GM23338 (cell line): ENCODE measurements at places on chromosomes 4 and X.

DNA sequence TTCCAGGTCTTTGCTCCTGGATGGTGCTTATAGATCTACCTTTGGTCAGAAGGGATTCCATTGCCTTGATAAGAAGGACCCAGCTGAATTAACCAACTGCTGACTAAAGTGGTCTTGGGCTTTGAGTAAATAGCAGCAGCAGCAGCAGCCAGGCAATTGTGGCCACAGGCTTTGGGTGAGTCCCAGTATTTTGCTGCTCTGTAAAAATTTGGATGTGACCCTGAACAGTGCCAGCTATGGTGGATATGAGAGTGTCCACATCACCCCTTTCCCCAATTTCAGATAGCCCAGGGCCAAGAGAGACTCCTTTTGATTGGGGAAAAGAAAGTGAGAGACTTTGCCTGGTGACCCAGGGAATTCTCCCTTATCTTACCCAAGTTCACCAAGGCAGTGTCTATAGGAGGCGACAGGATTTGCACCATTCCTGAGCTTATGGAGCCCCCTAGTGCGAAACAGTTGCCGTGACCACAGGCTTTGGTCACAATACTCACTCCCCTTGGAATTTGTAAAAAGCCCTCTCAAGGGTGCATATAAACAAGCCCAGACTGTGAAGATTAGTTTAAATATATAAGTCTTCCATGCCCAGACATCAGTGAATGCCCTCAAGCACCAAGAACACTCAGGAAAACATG lies 518.0 kb downstream of the TMA16 start:
- DNase-seq = peak; percentile 84

DNA sequence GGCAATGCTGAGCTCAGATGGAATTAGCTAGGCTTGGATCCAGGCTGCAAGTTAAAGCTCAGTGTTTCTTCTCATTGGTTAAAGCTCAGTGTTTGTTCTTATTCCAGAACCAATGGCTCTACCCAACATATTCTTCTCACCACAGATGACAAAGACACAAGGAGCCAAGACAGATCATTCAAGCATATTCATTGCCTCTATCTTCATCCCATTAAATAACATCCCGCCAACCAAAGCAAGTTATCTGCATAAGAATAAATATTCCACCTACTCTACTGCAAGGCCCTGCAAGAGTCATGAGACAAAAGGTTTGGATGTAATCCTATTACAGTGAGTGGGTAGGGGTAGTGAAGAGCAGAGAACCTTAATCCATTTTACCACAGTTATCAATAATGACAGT lies 766.5 kb downstream of the C4orf33 start:
- peak; percentile 10 for DNase-seq

DNA sequence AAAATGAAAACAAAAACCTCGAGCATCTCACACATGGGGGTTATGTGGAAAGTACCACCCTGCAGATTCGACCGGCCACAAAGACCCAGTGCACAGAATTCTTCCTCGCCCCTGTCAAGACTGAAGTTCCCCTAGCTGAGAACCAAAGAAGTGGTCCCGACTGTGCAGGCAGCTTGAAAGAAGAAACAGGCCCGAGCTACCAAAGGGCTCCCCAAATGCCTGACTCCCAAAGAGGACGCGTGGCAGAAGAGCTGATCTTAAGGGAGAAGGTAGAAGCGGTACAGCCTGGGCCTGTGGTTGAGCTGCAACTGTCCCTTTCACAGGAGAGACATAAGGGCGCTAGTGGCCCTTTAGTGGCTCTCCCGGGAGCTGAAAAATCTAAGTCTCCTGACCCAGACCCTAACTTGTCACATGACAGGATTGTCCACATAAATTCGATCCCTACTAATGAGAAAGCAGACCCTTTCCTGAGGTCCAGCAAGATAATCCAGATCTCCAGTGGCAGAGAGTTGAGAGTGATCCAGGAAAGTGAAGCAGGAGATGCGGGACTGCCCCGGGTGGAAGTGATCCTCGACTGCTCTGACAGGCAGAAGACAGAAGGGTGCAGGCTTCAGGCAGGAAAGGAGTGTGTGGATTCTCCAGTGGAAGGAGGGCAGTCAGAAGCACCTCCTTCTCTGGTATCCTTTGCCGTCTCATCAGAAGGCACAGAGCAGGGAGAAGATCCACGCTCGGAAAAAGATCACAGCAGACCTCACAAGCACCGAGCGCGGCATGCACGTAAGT lies 108.8 kb upstream of the MYOZ2 start:
- peak; percentile 19 for DNase-seq

GRCh38 chrX:148389629-148390028 lies 110.8 kb upstream of the AFF2 start:
- DNase-seq = no peak

DNA sequence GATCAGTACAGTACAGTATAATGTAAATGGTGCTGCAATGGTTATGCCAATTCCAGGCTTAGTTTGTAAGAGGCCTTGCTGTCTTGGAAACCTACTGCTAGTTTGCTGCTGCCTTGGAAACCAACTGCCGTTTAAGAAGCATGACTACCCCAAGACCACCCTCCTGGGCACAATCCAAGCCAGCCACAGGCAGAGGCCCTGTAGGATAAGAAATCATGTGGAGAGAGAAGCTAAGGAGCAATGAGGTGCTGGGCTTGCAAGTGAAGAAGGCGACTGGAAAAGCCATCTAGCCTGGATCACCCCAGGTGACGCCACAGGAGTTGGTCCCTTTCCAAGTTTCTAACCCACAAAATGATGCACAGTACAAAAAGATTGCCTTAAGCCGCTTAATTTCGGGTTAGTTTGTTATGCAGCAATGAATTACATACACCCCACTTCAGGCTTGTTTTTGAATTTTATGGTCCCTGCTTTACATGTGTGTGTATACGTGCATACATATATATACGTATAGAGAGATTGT lies 16.9 kb downstream of the ZFP42 start:
- DNase-seq = no peak

GRCh38 chrX:154761977-154762536 lies 607 bp upstream of the DKC1 start:
- no peak for DNase-seq

- no peak for DNase-seq
Measured at GRCh38 chr4:52606726-52607125, 52.4 kb downstream of the USP46 start.

- DNase-seq = no peak
Measured at GRCh38 chr4:81723927-81724587, 252.3 kb upstream of the RASGEF1B start.

- DNase-seq = no peak
Measured at GRCh38 chr4:11232015-11232414, 196.7 kb downstream of the HS3ST1 start.

DNA sequence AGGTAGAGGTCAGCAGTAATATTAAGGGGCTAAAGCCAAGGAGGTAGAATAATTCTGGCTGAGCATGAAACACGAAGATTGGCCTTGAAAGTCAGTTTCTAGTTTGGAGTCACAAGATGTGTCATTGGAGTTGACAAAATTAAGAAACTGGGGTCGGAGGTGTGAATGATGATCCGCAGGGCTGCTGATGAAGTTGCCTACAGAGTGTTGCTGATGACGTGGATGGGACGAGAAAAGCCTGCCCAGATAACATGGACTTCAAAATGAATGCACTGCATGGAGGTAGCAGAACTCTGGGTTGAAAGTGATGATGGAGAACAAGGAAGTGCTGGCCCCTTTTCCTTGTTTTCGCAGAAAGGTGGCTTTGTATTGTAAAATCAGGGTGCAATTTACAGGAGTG lies 60.5 kb downstream of the DTHD1 start:
- DNase-seq = no peak

DNA sequence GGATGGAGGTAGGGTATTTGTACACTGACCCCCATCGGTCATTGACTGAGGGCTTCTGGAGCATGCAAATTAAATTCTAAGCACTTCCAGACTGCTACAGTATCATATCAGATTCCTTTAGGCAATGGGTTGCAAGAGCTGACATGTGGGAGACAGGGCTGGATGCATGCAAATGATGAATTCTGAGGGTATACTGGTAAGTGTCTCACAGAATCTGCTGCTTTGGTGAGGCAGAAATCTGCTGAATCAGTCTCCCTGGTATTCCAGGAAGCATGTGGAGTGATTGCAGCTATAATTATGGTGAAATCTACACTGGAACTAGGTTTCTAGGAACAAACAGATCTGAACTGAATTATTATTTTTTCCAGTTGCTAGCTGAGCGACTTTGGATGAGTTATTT lies 684.9 kb upstream of the MAGEB2 start:
- no peak for DNase-seq

DNA sequence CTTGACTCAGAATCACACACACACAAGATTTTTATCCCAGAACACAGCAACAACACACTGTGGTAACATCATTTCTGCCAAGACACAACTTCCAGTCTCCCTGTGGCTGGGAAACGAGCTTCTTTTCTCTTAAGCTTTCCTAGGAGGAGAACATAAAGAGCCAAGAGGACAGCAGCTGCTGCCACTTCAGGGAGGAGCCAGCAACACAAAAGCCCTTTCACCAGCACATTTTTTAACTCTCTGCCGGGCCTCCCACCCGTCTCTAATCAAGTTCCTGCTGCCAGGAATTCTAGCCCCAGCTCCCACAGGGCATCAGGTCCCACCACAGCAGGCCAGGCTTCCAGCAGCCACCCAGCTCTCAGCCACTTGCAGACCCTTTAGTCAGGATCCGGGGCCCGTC lies 22.4 kb downstream of the FAT1 start:
- DNase-seq = peak; percentile 91

GRCh38 chrX:319579-320125 lies 1.1 kb upstream of the GTPBP6 start:
- no peak for DNase-seq

- no peak for DNase-seq
Measured at GRCh38 chr4:158513256-158513655, 8.4 kb upstream of the RXFP1 start.

DNA sequence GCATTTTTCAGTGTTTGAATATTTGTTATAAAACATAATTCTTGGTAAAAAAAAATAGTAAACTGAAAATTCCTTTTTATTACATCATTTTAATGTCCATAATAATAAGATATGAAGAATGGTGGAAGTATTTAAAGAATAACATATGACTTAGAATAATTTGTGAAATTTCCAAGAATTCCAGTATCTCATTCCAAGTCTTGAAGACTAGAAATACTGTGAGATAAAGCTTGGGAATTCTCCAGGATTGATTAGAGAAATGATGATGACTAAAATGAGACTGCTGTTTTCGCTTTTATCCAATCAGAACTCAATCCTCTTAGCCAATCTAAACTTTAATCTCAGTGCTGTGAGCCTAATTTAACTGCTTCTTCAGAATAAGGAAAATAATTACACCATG lies 184.2 kb upstream of the HCCS start:
- DNase-seq = no peak

DNA sequence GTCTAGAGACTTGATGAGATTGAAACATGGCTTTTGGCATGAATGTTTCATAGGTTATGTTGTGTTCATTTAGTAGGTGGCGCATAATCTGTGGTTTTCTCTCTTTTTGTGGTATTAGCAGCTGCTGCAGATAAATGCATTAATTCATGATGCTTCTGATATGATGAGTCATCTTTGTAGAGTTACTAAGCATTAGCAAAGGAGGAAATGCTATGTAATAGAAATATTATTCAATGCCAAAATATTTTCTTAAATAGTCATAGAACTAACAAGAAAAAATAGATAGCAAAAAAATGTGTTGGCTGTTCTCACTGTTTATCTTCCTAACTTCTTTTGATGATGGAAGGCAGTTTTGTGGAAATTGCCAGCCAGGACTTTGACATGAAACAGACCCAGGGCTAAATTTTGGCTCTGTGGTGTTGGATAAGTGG lies 3.6 kb downstream of the ZXDB start:
- DNase-seq = peak; percentile 1

- peak; percentile 45 for DNase-seq
Measured at GRCh38 chrX:115547448-115547847, 13.5 kb upstream of the PLS3 start.
